ENCODE measurements at places on chromosomes 4 and X. TPM values are rescaled to one million over a fixed set of nuclear protein-coding genes. Genes with fewer than 3 reads are reported as not detected.

EMCN gene
- total RNA-seq, result 40.0 TPM

PCSK1N gene
- total RNA-seq, result 3.1 TPM

EVC2 gene
- 0.77 TPM for total RNA-seq

ANXA10 gene
- total RNA-seq, result 0.17 TPM

DUSP9 gene
- 0.23 TPM for total RNA-seq

DOCK11 gene
- 12.6 TPM for total RNA-seq

- peak; percentile 68 for DNase-seq
Observed at GRCh38 chr4:184475096-184475461, 729 bp upstream of the IRF2 start.

DNA sequence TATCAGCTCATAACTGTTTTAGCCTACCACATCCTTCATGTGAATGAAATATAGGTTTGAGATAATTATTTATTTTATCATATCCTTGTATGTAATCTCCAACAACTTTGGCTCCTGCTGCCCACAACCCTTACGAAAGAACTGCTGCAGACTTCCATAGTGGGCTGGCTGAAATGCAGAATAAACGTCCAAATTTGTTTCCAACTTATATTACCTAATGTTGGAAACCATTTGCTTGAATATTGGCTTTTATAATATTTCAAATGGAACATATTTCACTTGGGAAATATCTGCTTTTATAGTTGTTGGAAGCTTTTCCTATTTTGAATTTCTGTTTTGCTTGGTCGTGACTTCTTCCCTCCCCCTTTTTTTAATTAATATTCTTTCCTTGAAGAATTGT, 45.0 kb upstream of the ITM2A start:
- no peak for DNase-seq

- no peak for DNase-seq
Observed at GRCh38 chr4:7593646-7594412, 159.1 kb upstream of the PSAPL1 start.

- DNase-seq, result peak; percentile 17
Observed at GRCh38 chr4:78336093-78336943, 215.3 kb upstream of the ANXA3 start.

GRCh38 chr4:136706942-136707341, 825.4 kb downstream of the PCDH18 start:
- DNase-seq, result no peak

- DNase-seq, result no peak
Observed at GRCh38 chrX:38954520-38954919, 153.3 kb downstream of the MID1IP1 start.

DNA sequence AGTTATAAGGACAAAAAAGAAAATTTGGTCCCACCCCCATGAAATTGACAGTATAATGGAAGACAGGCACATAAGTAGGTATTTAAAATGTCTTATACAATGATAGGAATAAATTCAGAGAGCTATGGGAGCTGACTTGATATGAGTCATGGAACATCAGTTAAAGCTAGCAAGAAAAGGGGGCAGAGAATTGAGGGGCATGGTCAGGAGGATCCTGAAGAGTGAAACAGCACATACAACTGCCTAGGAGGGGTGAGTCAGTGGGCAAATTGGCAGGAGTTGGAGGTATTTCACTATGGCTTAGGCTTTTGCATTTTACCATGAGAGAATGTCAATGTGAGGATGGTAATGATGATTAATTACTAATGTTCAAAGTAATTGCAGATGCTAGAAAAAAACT, 95.4 kb upstream of the BANK1 start:
- DNase-seq, result no peak

DNA sequence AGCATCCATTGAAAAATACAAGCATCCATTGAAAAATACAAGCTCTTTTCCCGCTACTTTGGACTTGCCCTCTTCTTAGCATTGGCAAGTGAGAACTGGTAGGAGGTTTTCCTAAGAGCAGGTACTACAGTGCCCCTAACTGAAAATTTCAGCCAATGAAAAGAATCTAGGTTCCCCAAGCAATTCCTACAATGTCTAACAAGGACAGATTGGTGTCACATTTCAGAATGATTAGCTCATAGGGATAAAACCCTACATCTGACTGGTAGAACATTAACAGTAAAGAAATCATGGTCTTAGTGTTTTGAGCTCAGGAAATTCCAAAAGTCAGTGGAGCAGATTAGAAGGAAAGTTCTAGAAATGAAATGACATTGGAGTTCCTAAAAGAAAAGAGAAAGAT, 68.6 kb upstream of the QRFPR start:
- DNase-seq, result no peak

- DNase-seq, result no peak
Observed at GRCh38 chr4:6252051-6252450, 17.6 kb upstream of the WFS1 start.

GRCh38 chrX:136867518-136867917, 13.0 kb downstream of the RBMX start:
- DNase-seq, result no peak

DNA sequence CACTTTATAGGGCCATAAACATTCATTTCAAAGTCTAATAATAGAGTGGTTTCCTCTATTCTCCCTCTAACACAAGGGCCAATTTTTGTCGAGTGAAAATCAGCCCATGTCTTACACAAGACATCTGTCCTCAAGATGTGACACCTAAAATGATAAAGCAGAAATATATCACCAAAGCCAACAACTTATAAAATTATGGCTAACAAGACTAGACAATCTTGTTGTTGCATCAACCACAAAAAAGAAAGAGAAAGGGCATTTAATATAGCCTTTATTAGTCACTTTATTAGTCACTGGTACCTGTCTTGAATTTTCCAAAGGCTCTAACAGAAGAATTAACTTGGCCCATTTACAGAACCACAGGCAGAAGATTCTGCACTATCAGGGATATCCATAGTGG, 161.6 kb downstream of the SMIM20 start:
- DNase-seq, result no peak

GRCh38 chr4:134465417-134465816, 263.8 kb upstream of the PABPC4L start:
- DNase-seq, result no peak

DNA sequence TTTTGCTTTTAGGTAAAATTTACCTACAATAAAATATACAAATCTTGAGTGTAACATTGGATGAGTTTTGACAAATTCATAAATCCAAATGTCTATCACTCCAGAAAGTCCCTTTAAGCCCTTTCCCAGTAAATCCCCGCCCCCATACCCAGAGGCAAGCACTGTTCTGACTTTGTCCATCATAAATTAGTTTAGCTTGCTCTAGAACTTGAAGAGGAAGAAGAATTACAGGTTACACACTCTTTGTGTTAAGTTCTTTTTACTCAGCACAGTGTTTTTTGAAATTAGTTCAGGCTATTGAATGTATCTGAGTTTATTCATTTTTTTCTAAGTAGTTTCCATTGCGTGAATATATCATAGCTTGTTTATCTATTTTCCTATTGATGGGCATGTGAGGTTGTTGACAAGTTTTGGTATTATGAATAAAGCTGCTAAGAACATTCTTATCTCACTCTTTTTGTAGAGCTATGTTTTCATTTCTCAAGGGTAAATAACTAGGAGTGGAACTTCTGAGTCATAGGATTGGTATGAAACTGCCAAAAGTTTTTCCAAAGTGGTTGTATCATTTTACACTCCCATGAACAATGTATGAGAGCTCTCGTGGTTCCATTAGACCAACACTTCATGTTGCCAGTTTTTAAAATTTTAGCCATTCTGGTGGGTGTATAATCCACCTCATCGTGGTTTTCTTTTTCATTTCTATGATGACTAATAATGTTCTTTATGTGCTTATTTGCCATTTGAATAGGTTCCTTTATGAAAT, 22.4 kb upstream of the HPSE start:
- DNase-seq, result no peak

- DNase-seq, result no peak
Observed at GRCh38 chrX:51568586-51568985, 50.1 kb downstream of the CENPVL3 start.

GRCh38 chrX:48918301-48918642, 552 bp downstream of the PIM2 start:
- no peak for DNase-seq

- DNase-seq, result no peak
Observed at GRCh38 chr4:38904090-38904666, 36.6 kb downstream of the FAM114A1 start.
